Lung (tissue), 17 donors: ENCODE measurements at places on chromosomes 7 and 10. TPM values are rescaled to one million over a fixed set of nuclear protein-coding genes. Genes with fewer than 3 reads are reported as not detected.

ADK gene
- total RNA-seq = 82.3 TPM

POU6F2 gene
- not detected for total RNA-seq

PDZD7 gene
- 1.3 TPM for total RNA-seq

IMPDH1 gene
- total RNA-seq = 25.9 TPM

CRTAC1 gene
- 82.4 TPM for total RNA-seq

MKI67 gene
- total RNA-seq = 8.6 TPM

TMEM213 gene
- 2.0 TPM for total RNA-seq

TRPV5 gene
- not detected for total RNA-seq

GSTO1 gene
- total RNA-seq = 130 TPM

DNA sequence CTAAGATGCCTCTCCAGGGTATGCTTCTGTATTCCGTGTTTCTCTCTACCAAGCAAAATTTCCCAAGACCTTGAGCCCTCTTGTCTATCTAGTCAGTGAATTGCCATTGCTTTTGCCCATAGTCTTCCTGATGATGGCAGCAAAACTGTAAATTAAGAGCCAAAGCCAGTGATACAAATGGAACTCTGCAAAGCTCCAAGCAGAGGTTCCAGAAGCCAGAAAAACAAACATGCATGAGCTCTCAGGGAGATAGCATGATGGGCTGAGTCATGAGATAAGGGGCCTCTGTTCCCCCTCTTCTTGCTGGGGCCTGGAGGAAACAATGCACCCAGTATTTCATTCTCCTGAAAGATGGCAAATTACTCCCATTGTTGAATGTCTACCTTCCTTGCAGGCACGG lies 24.7 kb downstream of the LSMEM1 start:
- DNase-seq = peak; percentile 24

- DNase-seq = no peak
Observed at GRCh38 chr7:141792526-141792925, 2.5 kb downstream of the TAS2R5 start.

DNA sequence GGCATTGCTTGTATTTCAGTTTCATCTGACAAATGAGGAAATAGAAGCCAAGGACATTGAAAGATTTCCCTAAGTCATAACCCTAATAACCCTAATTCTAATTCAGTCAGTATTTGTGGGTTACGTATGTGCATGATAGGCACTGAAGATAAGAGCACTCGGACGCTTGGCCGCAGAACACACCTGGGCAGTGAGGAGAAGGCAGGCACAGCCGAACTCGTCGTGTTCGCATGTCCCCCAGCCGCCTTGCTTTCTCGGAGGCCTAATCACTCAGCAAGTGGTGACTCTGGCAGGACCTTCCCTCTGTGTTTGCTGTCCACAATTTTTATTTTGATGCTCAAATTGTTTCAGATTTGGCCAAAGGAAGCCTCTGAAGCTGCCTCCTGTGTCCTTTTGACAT lies 23.7 kb downstream of the HKDC1 start:
- no peak for DNase-seq

- DNase-seq = peak; percentile 63
Observed at GRCh38 chr10:13787015-13787421, 200.3 kb downstream of the PRPF18 start.

DNA sequence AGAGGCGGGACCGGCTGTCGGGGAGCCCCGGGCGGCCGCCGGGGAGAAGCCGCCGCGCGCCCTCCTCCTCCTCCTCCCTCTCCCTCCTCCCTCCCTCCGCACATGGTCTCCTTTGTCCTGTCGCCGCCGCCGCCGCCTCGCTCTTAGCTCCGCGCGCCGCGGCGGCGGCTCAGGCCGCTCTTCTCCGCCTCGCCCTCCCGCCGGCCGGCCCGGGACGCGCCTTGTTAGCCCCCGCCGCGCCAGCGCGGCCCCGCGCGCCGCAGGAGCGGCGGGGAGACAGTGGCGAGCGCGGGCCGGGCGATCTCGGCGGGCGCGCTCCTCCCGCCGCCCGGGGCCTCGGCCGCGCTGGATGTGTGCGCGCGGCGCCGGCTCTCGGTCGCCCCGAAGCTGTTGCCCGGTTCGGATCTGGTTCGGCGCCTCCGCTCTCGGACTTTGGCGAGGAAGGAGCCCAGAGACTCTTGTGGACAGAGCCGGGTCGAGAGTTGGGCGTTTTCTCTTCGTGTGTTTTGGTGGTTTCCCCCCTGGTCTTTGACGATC lies 437.4 kb upstream of the GALNT17 start:
- peak; percentile 73 for DNase-seq

- no peak for DNase-seq
Observed at GRCh38 chr7:74053589-74054186, 25.7 kb downstream of the ELN start.

GRCh38 chr10:124008187-124008586 lies 85.2 kb downstream of the CHST15 start:
- no peak for DNase-seq

DNA sequence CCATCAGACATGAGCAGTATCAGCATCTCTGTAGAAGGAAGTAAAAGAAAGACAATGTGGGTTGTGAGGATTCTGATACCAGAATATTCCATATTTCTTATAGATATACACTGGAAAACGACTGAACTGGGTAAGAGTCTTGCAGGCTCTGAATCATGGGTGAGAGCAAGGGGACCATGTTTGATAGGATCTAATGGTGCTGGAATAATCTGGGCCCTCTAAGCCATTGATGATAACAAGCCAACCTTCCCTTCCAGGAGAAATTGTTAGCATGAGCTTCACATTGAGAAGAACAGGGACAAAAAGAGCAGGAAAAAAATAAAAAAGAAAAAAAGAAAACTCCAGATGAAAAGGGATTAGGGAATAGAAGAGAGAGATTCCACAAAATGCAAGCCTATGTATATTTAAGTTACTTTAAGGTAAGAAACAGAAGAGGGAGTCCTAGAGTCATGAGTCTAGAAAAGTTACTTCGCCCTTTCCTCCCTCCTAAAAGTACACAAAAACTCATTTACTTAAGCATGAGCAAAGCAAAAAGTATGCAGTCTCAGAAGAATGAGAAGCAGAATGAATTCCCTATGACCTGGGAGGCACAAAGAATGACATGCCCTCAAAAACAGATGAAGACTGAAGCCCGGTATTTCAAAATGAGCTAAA lies 181.9 kb downstream of the TMEM26 start:
- peak; percentile 40 for DNase-seq

DNA sequence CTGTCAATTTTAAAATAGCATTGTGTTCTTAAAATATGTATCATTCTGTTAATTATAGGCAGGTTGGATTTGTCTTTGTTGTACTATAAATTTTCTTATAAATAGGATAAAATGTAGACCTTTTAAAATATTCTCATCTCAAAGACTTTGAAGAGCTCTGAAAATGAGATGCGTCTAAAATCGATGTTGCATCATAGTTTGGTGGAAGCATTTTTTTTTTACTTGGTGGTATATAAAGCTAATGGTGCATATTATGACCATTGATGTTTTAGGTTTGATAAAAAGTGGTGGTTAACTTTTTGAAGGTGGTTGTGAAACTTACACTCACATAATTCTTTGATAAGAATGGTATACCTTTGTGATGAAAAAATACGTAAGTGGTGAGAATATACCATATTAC lies 69.1 kb downstream of the ZNRF2 start:
- DNase-seq = no peak

- DNase-seq = no peak
Observed at GRCh38 chr10:81814842-81815241, 60.2 kb upstream of the NRG3 start.

- no peak for DNase-seq
Observed at GRCh38 chr7:158655931-158656441, 48.6 kb downstream of the NCAPG2 start.

GRCh38 chr10:79386637-79387465 lies 39.6 kb downstream of the PPIF start:
- peak; percentile 11 for DNase-seq

- no peak for DNase-seq
Observed at GRCh38 chr10:107924458-107924857, 760.0 kb upstream of the SORCS1 start.

DNA sequence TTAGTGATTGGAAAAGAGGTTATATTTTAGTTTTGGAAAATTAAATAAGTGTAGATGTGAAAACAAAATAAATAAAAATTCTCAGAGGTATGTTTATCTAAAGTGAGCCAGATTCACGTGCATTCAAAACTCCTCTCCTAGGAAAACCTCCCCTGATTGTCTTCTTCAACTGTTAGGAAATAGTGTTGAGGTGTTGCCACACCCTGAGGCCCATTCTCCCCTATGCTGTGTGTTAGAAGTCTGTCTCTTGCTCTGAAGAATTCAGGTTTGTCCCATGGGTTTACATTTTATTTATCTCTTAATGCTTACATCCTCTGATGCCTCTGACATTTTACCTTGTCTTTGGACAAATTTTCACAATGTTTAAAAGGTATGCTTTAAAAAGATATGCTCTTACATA lies 40.3 kb downstream of the PTPRE start:
- DNase-seq = no peak

DNA sequence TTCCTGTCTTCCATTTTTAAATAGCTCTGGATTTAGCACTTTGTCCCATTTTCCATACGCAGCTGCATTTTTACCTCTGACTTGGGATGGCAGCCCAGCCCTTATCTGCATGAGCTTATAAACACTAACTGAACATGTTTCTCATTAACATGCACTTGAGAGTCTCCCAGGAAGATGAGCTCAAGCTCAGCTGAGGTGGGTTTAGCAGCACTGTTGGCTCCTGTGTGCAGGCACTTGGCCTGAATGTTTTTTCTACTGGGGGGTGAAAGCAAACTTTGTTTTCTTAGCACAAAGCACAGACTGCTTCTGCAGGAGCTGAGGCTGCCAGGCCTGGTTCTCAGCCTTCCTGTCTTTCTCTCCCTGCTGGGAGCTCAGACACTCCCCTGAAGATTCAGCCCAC lies 1093.6 kb upstream of the AUTS2 start:
- DNase-seq = no peak

DNA sequence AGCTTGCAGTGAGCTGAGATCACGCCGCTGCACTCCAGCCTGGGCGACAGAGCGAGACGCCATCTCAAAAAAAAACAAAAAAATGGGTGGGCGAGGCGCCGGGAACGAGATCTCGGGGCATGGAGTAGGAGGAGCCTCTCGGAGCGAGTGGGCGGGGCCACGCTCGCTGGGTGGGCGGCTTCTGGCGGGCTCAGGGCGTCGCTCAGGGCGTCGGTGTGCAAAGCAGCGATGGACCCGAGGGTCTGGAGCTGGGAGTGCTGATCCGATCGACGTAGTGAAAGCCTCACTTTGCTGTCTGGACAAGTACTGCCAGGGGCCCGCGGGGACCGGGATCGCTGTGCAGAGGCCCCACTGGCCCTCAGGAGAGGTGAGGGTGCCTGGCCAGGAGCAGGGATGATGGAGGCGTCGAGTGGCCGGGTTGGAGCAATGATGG lies 22.6 kb upstream of the AMZ1 start:
- no peak for DNase-seq

DNA sequence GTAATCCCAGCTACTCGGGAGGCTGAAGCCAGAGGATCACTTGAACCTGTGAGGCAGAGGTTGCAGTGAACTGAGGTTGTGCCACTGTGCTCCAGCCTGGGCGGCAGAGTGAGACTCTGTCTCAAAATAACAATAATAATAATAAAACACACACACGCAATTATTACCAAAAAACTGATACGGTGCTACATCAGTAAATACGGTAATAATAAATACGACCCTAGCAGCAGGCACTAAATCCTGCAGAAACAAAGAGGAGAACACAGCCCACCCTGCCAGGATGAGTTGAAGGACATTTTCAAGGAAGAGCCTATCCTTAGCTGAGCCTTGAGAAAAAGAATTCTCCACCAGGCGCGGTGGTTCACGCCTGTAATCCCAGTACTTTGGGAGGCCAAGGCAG lies 34.4 kb upstream of the GTF2I start:
- DNase-seq = no peak

DNA sequence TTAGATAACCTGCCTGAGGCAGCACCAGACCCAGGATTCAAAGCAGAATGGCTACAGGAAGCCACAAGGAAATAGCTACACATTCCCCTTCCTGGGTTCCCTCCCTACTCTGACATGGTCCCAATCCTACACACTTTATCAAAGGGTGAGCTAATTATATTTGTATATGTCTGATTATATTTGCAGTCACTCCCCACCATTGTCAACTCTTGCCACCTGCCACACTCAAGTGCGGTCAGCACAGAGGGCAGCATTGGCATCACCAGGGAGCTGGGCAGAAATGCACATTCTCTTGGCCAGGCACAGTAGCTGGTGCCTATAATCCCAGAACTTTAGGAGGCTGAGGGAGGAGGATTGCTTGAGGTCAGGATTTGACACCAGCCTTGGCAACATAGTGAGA lies 114.1 kb upstream of the PDLIM1 start:
- no peak for DNase-seq

DNA sequence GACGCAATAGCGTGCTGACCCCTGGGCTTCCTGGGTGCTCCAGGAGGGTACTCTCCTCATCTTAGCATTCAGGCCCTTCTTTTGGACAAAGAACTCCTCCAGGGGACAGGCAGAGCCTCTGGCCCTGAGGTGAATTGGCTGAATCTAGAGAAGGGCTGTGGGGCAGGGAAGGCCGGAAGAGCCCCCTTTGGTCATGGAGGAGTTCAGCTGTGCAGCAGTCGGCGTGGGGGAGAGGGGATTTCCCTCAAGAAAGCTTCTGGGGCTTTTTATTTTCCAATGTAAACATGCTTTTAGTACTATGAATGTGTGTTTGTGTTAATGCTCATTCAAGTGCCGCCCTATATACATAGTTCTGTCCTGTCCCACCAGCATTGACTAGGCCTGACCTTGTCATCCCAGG lies 38.8 kb downstream of the FIGNL1 start:
- DNase-seq = no peak

- DNase-seq = no peak
Observed at GRCh38 chr10:101906586-101907183, 63.1 kb upstream of the KCNIP2 start.

DNA sequence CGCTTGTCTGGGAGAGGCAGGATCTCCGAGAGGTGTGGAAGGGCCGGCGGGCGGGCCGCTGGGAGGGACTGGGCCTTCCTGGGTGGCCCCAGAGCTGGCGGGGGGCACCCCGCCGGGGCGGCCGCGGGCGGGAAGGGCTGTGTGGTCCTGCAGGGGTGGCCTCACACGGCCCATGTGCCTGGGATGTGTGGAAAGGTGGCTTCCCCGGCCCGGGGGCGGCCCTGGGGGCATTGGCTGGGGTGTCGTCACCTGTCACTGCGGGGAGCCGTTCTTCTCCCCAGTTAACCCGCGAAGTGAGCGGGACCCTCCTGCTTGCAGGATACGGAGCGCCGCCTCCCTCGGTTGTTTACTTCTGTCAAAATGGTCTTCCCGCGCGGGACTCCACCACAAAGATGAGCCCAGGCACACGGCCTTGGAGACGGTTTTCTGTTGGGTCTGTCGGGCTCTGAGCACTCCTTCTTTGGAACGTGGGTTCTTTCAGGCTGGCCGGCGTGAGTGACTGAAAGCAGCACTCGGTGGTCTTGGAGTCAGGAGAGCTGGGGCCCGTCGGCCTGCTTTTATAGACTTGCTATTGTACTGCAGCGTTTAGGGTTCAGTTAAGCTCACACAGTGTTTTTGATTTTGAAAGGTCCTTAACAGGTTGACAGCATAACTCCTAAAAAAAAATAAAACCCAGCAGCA lies 700 bp downstream of the SMC3 start:
- DNase-seq = peak; percentile 54

DNA sequence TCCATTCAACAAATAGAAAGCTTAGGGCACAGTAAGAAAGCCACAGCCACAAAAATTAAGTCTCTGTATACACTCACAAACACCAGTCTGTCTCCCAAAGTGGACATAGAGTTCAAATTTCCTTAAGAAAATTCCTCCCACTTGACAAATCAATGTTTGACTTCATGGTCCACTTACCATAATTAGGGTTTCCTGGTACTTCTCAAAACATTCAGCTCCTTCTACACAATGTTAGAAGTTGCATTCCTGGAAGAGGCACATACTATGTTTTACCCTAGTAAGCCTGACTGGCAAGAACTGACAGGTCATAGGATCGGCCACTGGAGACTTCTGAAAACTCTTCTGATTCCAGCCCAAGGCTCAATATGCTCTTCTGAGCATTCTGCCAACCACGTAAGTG lies 70.5 kb downstream of the CPXM2 start:
- no peak for DNase-seq
